ENCODE measurements at places on chromosomes 13 and 19.

DNA sequence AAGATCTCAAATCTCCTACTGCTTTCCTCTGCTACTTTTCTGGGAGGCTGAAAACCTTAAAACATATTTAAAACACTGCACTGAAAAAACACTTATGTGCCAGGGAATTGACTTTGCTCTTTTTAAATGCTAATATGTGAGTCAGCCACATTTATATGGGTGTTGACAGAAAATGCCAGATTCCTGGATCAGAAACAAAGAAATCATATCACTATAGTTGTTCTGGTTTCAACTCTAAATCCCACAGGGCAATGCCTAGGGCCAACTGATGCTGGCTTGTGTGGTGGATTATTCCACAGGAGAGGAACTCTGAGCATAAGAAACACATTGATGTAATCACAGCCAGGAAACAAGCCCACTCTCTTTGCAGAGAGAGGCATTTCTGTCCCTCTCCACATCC lies 1439.0 kb upstream of the SPRY2 start:
- DNase-seq: no peak

GRCh38 chr19:29524201-29524911 lies 1.4 kb upstream of the VSTM2B start:
- no peak for DNase-seq

GRCh38 chr13:66553391-66553790 lies 676.7 kb downstream of the PCDH9 start:
- no peak for DNase-seq

GRCh38 chr13:110447058-110447511 lies 114.4 kb downstream of the RAB20 start:
- no peak for DNase-seq

- no peak for DNase-seq
These were observed 10.4 kb upstream of the KLK14 start for GRCh38 chr19:51093101-51093500.

DNA sequence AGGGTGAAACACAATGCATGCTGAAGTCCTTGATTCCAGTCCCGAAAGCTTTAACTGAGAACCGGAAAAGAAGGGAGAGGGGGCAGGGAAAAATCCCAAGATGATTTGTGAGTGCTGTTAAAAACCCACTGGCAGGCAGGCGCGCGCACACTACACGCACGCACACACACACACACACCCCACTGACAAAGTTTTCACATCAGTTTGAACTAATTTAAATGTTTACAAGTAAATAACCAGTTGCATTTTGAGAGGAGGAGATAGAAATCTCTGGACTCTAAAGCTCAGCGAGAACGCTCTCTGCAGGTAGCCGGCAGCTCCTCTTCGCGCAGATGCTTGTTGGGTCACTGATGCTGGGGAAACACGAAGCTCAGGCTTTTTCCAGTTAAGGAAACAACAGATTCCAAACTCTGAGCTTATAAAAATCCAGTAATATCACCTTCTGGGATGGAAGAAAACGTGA lies 818 bp upstream of the SLITRK1 start:
- DNase-seq: no peak

GRCh38 chr13:44088991-44089413 lies 209.3 kb downstream of the LACC1 start:
- no peak for DNase-seq

DNA sequence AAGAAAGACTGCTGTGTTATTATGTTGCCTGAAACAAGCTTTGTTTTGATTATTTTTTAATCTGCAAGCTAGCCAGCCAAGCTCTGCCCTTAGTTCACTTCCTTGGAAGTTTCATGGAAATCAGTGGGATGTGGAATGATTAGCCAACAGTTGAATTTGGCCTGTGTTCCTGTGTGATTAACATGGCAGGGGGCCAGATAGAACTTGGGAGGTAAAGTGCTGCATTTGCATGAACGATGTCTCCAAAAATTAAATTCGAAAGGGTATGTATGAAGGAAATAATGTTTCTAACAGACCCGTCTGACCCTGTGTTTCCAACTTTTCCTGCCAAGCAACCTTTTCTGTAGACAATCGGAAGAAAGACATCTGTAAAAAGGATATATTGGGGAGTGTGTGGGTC lies 32.2 kb downstream of the UFM1 start:
- no peak for DNase-seq

GRCh38 chr19:10133596-10133995 lies 13.9 kb upstream of the EIF3G start:
- no peak for DNase-seq

- DNase-seq: no peak
These were observed 782.5 kb upstream of the SLITRK6 start for GRCh38 chr13:86581706-86582105.

DNA sequence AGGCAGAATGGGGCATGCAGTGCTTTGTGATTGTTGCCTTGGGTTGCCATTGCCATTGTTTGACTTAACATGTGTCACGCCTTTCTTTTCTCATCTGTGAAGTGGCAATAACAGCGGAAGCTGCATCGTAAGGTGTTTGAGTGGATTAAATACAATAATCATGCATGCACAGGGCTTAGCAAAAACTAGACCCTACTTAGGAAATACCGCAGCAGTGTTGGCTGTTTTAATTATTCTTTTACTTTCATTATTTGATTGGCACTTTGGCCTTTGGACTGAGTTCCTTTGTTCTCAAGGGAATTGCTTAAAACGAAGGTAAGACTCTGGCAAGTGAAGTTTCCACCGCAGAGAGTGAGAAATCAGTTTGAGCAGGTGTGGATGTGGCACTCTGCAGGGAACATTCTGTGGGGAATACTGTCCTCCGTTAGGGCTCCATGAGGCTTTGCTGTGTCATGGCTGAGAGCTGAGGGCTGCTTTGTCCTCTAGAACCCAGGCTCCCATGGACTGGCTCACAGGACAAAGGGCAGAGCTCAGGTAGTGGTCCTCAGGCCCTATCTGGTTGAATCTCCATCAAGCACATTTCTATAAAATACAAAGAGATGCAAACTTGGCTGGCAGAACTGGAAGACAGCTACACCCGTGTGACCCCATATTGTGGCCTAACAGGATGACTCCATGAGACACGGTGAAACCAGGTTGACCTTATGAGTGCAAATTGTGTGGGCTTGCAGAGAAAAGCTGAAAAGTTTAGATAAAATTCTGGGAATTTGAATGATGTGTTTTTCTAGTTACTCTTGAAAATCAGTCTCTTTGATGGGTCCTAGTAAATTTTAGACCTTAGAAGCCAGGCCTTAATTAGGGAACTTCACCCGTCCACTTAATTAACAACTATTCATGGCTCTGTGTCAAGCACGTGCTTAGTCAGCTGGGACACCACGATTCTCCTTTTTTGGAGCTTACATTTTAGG lies 407.2 kb downstream of the KCNRG start:
- DNase-seq: no peak

DNA sequence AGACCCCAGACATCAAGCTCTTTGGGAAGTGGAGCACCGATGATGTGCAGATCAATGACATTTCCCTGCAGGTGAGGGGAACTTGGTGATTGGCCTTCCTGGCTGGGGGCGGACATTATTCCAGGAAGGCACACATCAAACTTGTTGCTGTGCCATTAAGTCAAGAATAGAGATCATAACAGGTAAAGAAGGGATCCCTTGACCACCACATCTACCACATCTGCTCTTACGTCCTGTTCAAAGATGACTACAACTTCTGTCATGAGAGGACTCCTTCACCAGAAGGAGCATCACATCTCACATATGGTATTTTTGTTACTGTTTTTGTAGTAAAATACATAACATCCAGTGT lies 1.1 kb downstream of the RPS5 start:
- no peak for DNase-seq

DNA sequence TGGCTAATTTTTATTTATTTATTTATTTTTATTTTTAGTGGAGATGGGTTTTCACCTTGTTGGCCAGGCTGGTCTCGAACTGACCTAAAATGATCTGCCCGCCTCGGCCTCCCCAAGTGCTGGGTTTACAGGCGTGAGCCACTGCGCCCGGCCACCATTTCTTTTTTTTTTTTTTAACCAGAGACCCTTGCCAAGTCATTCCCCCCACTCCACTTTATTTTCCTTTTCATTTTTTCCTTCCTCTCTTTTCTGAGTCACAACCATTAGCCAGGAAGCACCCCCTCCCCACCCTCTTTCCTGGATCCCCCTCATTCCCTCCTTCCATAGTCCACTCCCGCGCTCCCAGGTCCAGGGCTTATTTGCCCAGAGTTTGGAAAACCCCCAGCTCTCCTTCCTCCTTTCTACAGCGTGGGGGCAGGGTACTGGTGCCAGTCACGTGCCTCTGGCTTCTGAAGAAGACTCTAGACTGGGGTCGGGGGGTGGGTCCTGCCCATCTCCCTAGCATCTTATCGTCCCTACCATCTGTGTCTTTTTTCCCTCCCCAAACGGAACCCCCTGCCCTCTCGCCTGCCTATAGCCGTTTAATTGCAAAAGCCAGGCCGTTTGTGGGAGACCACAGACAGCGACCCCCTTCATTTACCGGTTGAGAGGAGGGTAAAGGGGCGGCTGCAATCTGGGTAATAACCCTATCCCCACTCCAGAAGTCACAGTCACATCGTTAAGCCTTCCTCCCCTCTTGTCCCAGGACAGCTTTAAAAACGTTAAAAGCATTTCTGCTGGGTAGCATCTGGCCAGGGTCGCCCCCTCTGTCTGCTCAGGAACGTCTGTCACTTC lies 1.1 kb upstream of the CALR start:
- DNase-seq: no peak

DNA sequence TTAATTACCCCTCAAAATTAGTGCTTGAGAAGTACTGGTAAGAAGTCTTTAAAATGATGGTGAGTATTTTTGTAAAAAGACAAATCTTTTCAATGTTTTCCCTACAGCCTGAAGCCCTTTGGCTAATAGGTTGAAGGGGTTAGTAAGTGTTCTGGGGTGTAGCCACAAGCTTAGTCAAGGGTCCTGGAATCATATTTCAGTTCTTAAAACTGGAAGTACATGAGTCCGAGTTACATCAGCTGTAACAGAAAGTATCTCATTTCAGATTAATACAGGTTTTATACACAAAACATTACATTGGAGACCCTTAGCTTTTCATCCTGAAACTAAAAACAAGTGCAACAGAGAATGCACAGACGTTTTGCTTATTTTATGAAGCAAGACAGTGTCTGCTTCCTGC lies 52.7 kb upstream of the TEX29 start:
- DNase-seq: no peak

- DNase-seq: no peak
These were observed 6.7 kb downstream of the SOHLH2 start for GRCh38 chr13:36207672-36208071.

GRCh38 chr19:12884926-12885748 lies 1.9 kb downstream of the KLF1 start:
- DNase-seq: no peak

DNA sequence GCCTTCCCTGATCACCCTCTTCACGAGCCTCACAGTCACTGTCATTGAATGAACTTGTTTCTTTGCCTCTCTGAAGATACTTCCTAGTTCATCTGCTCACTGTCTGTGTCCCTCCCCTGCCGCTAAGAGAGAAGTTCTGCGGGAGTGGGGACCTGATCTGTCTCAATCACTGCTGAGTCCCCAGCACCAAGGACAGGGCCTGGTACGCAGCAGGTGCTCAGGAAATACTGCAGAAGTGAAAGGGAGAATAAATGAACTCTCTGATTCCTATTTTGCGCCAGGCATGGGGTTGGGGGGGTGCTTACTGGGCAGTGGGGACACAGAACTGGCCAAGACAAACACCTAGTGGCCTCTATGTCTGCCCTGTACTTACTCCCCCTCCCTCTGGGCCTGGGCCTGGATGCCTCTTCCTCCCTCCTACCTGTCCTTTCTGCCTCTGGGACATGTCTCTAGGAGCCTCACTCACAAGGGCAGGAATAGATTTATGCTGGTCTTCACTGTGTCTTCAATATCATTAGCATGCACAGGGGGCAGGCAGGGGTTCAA lies 17.5 kb downstream of the FCGBP start:
- no peak for DNase-seq

DNA sequence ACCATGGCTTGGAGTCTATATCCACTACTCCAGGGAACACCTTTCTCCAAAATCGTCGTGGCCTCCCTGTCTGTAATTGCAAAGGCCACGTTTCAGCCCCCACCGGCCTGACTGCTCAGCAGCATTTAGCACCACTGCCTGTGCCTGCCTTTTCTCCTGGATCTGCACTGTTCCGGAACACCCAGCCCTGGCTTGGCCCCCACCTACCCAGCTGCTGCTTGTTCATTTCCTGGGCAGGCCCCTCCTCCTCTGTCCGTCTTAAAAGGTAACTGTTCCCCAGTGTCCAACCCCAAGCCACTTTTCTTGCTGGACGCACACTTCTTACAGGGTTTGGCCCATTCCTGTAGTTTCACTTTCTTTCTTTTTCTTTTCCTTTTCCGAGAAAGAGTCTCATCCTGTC lies 8.5 kb upstream of the SYT5 start:
- no peak for DNase-seq

DNA sequence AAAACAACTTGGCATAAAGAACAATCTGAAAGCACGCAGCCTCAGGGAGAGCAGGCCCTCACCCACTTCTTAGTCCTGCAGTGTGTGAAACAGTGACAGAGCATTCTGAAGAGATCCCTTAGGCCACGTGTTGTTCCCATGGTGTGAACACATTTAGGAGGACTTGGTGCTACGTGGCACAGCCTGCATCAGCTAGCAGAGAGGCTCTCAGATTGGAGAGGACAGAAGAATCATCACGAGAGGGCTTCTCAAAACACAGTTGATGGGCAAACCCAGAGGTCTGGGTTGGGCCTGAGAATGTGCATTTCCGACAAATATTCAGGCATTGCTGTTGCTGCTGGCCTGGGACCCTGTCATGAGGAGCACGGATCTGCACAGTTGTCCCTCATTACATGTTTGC lies 26.1 kb upstream of the TFDP1 start:
- DNase-seq: no peak

- DNase-seq: no peak
These were observed 203.0 kb downstream of the KCTD12 start for GRCh38 chr13:76683168-76683567.

DNA sequence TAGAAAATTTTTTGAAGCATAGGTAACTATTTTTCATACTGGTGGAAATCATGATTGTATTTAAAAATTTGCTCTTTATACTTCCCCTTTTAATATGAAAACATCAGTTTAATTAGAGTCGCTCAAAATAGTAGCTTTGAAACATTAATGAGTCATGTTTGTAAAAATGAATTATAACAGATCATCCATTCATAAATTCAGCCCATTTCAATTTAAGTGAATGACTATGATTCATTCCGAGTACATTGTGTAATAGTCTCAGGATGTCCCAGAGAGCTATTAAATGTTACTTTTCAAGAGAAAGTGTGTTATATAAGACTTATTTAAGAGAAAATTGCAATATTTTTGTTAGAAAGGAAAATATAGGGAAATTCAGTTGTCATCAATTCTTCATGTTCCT lies 111.0 kb downstream of the FNDC3A start:
- DNase-seq: no peak

GRCh38 chr13:51844862-51845573 lies at the start of gene TMEM272:
TMEM272 (minus strand) TSS chr13:51845177; CDS start chr13:51838530, 6,647 bp downstream.
- no peak for DNase-seq

GRCh38 chr13:99724633-99725517 lies 223.6 kb downstream of the TM9SF2 start:
- no peak for DNase-seq

GRCh38 chr13:38868870-38869269 lies 121.8 kb downstream of the STOML3 start:
- no peak for DNase-seq

GRCh38 chr13:106566641-106567473 lies 1.1 kb downstream of the ARGLU1 start:
- DNase-seq: no peak

All from NCI-H1436 treated with DMSO at 0.1 percent for 48 hours (cell line).